ENCODE measurements at places on chromosomes 3 and 15.

- no peak for DNase-seq
Observed at GRCh38 chr15:92934716-92935115, 34.6 kb downstream of the CHD2 start.

DNA sequence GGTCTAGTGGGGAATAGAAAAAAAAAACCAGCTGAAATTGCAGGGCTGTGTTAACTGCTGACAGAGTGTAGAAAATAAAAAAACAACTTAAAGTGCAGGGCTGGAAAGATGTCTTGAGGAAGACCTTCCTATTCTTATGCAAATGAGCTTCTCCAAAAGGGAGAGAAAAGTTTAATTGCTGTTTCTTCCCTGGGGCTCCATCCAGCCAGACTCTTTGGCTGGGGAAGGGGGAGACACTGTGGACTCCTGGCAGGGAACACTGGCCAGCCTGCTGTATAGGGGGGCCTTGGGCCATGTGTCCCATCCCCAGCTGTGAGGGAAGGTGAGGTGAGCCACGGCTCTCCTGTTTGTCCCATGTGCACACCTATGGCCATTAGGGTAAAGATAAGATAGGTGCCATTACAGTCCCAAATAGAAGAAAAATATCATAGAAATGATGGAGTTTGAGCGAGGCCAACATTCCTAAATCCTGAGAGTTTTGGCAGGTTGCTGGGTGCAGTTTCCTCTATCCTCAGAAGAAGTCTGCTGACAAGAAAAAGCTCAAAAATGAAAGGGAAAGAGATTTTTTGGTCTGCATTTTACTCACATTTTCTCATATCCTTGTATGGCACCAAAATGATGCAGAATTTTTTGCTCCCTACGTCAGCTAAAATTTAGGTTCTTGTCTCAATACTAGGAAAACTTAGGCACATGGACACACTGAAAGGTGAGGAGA lies 901.7 kb downstream of the PLOD2 start:
- no peak for DNase-seq

GRCh38 chr3:78163379-78163778 lies 1123.5 kb downstream of the ROBO2 start:
- DNase-seq, result no peak

GRCh38 chr3:101725194-101725889 lies 928 bp downstream of the CEP97 start:
- DNase-seq, result peak; percentile 36

DNA sequence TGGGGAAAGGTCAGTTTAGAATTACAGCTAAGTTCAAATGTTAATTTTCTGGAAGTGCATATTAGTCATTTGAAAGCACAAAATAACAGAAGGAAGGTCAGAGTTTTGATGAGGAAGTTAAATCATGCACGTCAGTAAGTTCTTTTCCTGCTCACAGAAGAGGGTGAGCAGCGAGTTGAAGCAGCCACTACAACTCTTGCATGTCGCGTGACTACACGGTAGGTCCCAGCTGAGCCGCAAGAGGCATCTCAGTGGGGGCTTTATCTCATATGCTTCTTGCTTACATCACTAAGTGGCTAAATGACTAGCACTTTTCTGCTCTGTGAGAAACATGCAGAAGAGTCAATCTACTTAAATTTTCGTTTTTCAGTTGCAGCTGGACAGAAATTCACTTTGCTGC lies 21.3 kb upstream of the SEC62 start:
- no peak for DNase-seq

DNA sequence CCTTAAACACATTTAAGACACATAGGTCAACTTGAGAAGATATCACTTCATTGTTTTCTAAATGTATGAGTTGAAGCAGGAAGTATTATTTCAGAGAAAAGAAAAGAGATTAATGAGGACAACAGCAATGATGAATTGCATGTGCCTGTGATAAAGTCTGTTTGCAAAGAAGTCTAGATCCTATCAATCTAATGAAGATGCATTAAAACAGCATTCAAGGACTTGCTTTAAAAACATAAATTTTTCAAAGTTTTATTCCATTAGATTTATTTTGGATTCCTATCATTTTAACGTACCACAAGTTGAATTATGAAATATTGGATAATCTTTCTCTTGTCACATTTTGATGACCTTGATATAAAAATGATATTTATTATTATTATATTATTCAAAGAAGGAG lies 642.5 kb upstream of the CCDC54 start:
- DNase-seq, result no peak

- no peak for DNase-seq
Observed at GRCh38 chr3:59040902-59041301, 8.9 kb downstream of the CFAP20DC start.

GRCh38 chr15:58247855-58248842 lies 110.0 kb downstream of the AQP9 start:
- DNase-seq, result no peak

GRCh38 chr3:74033381-74033780 lies 408.6 kb upstream of the PDZRN3 start:
- no peak for DNase-seq

Measured in fibroblast of lung (primary cell).